ENCODE measurements at places on chromosomes 5 and 9.
A peak's percentile ranks its signal among the peaks of the same experiment; 100 is the strongest.

- DNase-seq: peak; percentile 37
Measured at GRCh38 chr9:35844628-35845270, 15.7 kb downstream of the TMEM8B start.

DNA sequence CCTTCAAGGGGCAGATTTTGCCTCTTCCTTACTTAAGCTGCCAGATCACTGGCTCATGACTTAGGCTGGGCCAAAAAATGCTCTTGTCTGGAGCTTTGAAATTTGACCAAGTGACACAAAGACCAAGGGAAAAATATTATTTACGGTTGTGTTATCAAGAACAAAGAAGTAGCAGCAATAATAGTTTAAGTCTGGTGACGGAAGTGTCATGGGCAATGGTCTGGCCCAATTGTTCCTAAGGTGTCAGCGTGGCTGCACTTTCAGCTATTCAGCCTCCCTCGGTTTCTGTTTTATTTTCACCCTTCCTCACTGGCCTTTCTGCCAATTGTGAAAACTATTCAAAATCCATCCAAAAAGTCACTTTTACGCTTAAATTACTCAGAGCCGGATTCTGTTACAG, 185.3 kb downstream of the CDH18 start:
- no peak for DNase-seq

DNA sequence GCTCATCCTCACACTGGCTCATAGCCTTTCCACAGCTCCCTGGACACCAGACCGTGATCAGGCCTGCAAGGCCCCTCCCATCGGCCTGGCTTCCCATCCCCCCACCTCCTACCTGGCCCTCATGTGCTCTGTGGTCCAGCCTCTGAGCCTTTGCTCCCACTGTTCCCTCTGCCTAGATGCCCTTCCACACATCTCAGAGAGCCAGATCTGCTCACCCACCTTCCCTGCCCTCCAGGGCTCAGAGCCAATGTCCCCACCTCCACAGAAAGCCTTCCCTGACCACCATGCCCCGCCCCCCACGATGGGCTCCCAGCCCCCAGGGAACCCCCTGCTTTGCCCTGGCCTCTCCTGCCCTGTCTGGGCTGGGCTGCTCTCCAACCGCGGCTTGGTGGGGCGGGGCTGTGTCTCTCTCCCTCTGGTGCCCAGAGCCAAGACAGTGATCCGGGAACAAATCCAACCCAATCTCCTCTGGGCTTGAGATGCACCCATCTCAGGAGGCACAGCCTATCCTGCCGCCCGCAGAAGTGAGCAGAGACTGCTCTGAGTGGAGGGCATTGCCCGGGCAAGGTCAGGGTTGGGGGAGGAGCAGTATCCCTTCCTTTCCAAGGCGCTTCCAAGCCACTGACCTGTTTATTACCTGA, 1.6 kb downstream of the NINJ1 start:
- no peak for DNase-seq

GRCh38 chr9:91775011-91775707, 174.9 kb downstream of the ROR2 start:
- peak; percentile 79 for DNase-seq

DNA sequence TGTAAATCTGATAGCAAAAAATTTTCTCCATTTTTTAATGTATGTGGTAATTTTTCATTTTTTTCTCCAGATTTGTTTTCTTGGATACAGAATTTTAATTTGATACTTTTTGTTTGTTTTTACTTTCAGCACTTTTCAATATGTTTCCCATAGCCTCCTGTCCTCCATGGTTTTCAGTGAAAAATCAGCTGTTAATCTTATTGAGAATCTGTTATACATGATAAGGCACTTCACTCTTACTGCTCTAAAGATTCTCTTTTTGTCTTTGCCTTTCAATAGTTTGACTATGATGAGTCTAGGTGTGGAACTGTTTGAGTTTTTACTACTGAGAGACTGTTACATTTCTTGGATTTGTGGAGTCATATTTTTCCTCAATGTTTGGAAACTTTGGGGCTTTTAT, 455.7 kb upstream of the NUDT12 start:
- DNase-seq: no peak

DNA sequence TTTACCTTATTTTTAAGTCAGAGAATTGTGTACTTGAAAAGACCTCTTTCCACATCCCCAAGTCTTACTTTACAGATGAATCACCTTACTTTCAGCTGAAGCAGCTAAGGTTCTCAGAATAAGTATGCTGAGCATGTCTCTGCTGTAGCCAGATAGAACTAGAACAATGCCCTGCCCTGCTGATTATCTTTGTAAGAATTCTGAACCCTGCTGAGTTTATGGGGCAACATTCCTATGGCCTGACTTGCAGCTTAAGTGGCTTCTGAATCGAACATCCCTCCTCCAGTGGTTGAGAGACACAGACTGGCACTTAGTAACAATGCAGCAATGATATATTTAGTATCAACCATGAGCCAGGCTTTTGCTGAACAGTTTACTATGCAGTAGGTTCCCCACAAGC, 592.0 kb upstream of the WWC1 start:
- no peak for DNase-seq

- no peak for DNase-seq
Measured at GRCh38 chr9:19807182-19807892, 18.5 kb upstream of the SLC24A2 start.

GRCh38 chr9:135490980-135491464, 9.5 kb upstream of the MRPS2 start:
- DNase-seq: no peak
